ENCODE measurements at places on chromosomes 5 and 9. TPM values are rescaled to one million over a fixed set of nuclear protein-coding genes. Genes with fewer than 3 reads are reported as not detected.

- DNase-seq = peak; percentile 72
These were observed 6.2 kb upstream of the SLC1A3 start for GRCh38 chr5:36599986-36600779.

PRRC1 gene
- total RNA-seq = 36.9 TPM

SLC6A3 gene
- total RNA-seq = not detected

PTGS1 gene
- 0.07 TPM for total RNA-seq

DNA sequence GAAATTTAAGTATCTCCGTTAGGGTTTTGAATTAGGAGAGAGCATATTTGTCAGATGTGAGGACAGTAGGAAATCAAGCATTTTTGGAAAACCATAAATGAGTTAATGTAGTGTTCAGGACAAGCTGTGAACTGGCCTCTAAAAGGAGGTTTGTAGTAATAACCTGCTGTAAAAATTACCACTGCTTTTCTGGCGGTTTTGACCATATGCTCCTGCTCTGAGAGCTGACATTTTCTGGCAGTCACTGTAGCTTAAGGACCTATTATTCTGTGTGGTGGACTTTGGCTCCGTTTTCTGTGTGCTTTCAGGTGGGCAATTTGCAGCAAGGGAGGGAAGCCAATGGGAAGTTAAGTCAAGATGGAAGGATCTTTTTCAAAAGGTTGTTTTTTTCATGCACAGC is 111.1 kb downstream of the SGCD start:
- no peak for DNase-seq

DNA sequence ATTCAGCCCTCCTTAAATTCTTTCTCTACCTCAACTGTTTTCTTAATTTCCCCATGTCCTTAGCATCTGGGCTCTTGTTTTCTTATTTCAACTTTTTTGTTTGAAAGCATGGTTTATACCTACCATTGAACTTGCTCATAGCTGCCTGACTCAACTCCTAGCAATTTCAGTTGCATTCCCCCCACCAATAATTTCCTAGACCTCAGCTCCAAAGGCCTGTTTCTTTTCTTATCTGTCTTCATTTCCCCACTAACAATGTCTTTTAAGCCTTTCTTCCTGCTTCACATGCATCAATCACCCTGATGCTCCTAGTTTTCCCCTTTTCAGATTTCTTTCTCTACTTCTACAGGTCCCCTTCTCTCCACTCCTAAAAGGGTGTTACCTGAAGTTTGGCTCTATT is 129.7 kb upstream of the PDE4D start:
- peak; percentile 25 for DNase-seq

SH3RF2 gene
- 18.9 TPM for total RNA-seq

DNA sequence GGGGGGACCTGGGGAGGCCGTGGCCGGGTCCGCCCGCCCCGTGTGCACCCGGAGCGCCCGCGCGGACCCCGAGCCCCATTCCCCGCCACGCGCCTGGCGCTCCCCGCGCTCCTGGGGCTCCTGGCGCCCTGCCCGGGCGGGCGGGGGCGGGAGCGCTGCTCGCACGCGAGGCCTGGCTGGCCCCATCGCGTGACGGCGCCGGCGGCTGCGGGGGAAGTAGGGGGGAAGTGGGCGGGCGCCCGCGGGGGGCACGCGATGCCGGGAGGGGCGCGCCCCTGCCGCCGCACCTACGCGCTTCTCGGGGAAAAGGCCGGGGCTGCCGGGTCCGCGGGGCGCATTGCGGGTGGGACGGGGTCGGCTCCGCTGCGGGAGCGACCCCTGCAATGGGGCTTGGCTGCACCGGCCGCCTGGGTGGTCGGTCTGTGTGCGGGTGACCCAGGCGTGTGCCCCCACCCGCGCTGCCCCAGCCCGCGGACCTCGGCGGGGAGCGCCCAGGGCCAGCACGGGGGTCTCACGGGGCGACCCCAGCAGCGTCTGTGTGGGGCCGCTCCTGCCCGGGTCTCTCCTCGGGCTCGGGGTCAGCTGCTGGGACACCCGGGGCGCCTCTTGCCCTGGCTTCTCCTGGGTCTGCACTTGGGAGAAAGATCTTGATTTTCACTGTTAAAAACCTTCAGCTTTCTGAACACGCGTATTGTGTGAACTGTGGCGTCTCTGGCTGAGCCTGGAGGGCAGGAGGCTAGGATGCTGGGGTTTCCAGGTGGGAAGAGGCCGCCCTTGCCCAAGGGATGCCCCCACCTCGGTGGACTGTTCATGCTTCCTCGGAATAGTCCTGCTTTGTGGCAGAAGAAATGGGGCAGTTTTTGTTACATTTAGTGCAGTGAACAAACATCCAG is 52.4 kb downstream of the AHRR start:
- no peak for DNase-seq

DNA sequence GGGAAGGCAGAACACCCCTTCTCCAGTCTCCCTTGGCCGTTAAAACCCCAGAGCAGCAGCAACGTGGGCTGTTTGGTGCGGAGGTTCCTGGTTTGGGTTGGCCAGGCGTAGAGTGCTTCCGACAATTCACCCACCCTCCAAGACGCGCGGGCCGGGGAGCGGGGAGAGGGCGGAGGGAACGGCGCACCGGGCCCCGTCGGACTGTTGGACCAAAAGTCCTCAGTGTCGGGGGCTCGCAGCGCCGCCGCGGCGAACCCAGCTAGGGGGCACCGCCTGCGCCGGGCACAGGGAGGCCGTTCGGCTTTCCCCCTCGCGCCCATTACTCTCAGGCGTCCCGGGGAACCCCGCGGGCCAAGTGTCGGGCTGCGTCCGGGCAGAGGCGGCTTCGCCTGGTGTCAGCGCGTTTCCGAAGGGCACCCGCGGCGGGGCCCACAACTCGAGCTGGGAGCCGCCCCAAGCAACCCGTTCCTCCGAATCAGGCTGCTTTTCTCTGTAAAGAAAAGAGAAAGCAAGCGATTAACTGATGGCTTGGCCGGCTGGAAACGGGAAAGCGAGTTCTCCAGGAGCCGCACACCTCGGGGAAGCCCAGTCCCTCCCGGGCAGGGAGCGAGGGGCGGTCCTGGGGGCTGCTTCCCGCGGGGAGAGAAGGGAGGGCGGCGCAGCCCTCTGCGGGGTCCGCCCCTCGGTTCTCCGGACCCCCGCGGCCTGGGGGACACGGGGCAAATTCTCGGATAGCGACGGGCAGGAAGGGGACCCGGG is 145.5 kb downstream of the ERCC6L2 start:
- no peak for DNase-seq

GRCh38 chr9:113598451-113598850 is 134.9 kb downstream of the RGS3 start:
- no peak for DNase-seq

DNA sequence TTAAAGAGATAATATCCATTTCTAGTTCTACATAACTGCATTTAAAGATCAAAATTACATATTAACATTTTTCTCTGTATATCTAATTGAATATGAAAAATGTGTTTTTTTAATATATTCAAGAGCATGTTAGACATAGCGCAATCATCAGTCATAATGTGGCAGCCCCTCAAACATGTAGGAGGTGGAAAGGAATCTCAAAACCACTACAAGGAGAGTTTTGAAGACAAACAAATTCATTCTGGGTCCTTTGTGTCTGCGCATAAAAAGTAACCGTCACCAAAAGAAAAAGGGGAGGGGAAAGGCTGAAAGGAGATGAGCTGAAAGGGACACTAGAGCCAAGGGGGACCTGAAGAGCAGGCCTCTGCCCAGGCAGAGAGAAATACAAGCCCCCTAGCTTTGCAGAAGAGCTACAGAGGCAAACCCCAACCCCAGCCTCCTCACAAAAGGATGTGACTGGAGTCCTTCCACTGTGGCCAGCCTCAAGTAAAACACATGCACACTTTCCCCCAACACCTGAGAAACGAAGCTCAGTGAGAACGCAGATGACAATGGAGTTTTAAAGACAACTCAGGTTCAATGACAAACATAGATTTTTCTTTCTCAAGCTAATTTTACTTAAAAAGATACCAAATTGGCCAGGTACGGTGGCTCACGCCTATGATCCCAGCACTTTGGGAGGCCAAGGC is 62.0 kb downstream of the MAPKAP1 start:
- DNase-seq = no peak

DNA sequence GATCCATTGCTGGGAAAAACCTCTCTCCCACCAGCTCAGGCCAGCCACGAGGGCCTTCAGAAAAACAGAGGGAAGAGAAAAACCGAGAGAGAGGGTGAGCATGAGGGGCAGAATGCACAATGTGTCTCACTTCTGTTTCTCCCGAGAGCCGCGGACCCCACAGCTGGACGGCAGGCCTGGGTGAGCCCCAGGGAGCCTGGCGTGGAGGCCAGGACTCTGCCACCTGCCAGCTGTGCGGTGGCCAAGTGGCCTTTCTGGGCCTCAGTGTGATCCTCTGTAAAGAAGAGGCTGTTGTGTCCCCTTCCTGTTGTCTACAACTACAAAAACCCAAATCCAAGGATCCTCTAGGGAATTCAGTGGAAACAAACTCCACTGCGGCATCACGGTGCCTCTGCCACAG is 179.3 kb downstream of the PAX5 start:
- no peak for DNase-seq

DNA sequence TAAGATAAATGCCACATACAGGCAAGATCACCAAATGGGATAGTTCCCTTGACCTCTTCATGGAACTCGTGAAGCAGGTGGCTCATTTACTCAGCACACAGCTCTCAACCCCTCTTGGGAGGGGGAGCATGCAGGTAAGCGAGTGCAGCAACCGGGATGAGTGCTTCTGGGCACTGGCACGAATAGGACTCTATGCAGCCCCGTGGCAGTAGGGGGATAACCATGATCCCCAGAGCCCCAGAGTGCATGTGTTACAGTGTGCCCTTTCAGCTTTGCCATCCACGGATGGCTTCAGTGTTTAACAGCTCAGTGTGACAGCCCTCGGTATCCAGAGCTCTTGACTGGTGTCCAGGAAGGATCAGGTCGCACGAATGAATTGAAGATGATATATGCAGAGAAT is 1187.1 kb downstream of the CDH9 start:
- no peak for DNase-seq

DNA sequence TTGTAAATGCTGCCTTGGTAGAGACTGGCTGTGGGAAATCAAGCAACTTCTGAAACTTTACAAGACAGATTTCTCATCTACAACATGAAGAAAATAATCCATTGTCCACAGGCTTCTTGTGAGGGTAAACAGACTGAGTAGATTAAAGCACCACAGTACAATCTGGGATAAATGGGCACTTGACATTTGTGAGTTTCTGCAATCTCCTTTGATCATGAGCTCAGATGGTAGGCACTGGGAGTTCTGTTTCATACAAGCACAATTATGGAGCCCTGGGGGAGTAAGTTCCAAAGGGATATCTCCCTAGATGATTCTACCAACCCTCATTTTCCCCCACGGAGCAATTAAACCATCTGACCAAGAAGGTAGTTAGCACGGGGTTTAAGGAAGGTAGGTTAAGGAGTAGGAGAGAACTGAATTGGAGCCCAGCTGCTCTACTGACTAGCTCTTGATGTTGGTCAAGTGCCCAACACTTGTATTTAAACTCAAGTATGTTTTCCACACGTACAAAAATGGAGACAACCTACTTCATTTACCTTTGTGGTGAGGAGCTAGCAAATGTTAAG is 479.5 kb upstream of the TNC start:
- DNase-seq = no peak

DNA sequence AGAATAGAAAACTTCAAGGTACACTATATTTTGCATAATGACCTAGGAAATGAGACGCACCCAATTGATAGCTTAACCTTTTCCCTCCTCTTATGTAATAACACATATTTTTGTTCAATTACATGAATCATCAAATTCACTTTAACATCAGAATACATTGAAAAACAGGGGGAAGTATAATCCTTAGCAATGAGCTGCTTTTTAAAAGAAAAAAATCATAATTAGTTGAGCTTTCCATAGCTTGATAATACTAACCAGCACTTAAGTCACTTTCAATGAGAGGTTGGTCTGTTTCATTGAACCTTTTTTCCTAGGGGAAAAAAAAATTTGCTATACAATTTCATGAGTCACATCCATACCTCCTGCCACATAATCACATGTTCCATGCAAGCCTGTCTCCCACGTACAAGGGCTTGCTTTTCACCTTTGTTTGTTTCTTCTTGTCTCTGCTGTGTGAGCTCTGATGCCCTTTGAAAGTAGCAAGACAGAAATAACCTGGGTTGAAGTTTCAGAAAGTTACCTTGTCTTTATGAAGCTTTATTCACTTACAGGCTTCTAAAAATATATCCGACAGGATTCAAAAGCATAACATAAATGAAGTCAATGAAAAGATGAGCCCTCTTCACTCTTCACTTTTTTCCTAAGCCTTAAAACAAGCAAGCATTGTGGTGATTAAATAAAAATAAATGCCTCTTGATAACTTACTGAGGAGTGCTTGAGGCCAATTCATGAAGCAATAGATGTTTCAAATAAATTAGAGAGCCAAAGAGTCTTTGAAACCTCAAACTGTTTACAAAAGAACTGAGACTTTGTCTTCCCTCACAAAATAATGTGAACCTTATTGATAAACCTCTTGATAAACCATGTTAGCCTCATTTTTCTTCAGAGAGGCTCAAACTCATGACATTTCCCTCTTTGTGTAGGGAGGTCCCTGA is 108.5 kb downstream of the FEM1C start:
- peak; percentile 73 for DNase-seq

STARD4 gene
- total RNA-seq = 41.8 TPM

IARS1 gene
- 275 TPM for total RNA-seq

DNA sequence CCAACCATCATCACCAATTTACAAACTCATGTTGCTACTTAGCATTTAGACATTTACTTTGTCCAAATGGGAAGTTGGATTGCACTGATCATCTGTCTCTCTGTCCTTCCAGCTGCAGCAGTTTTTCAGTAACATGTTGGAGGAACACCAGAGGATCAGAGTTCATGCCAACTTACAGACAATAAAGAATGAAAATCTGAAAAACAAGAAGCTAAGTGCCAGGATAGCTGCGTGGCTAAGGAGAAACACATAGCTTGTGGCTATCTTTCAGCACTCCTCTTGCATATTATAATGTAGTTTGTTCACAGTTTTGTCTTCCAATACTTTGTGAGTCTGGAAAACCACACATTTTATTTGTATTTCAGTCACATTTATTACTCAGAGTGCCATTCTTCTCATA is 6.4 kb upstream of the ARL14EPL start:
- DNase-seq = no peak

SLC4A9 gene
- total RNA-seq = not detected

Data from HT1080 (cell line).